ENCODE measurements at places on chromosomes 5 and 9.
A peak's percentile ranks its signal among the peaks of the same experiment; 100 is the strongest.

- peak; percentile 64 for DNase-seq
Measured at GRCh38 chr5:14581891-14582796, 552 bp downstream of the OTULINL start.

GRCh38 chr5:173644673-173645436, 28.4 kb upstream of the BOD1 start:
- DNase-seq = no peak

GRCh38 chr5:143737062-143737461, 74.9 kb upstream of the HMHB1 start:
- DNase-seq = no peak

GRCh38 chr9:22813529-22813928, 366.9 kb downstream of the DMRTA1 start:
- no peak for DNase-seq

DNA sequence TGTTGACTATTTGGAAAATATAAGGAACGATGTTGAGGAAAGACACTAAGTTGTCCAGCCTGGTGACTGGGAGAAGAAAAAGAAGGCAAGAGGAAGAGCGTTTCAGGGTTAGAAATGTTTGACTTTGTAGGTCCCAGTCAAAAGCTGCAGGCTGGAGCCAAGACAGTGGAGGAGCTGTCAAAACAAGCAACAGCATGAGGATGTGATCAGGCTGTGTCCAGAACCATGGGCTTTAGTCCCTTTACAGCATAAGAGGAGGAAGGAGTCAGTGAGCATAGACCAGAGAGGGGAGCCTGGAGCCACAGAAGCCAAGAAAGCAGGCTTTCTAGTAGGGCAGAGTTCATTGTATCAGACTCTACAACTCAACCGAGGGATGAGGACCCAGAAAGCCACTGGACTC, 658.5 kb downstream of the BNC2 start:
- DNase-seq = no peak

DNA sequence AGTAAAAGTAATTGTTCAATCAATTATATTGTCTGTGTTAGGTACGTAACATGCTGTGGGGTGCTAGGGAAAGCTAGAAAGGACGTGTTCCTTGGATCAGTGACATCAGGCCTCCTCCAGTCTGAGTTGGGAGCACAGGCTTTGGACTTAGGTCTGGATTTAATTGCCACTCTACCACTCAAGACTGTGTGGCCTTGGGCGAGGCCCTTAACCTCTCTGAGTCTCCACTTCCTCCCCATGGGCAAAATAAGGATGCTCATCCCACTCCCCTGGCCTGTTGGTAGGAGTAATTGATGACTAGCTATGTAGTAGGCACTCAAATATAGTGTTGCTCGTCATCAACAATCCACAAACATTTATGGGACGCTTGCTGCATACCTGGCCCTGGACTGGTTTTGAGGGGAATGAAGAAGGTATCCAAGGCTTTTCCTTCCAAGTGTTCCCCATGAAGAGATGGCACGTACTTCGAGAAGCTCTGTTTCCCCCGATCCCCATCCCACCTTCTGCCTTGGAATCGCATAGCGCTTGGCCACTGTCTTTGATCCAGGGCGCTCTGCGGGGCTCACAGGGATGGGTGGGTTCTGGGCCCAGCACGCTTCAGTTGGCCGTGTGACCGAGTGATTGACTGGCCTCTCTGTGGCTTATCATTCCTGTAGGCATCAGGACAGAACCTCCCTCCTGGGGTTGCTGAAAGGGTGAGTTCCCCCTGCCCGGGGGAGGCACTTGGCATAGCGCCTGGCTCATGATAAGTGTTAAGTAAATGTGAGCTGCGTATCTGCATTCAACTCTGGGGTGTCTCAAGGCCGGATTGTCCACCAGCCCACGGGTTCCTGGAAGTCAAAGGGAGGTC, 8.1 kb downstream of the FGF18 start:
- DNase-seq = no peak

- DNase-seq = no peak
Measured at GRCh38 chr9:90964101-90965020, 162.7 kb downstream of the SYK start.

DNA sequence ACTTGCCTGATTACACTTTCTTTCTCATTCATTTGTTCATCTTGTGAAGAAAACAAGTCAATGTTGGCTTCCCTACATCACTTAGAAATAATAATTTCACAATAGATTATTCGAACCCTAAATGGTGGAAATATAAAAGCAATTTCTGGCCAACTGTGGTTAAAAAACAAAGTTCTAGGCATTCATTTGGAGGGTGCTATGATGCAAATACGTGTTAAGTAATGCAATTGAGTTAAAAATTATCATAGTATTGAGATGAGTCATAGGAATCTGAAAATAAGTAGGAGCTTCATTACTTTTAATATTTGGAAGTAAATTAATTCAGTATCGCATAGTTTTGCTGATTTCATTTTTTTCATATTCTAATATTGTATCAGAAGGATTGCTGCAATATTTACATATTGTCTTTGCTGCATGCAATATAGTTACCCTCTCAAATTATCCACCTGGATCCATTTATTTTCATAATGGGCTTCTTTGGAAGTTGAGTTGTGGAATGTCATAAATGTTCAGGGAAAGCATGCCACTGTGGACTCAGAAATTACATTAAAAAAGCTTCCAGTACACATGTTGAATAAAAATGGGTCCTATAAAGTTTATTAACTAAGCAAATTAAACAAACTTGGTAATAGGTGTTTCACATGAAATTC, 647.7 kb upstream of the WWC1 start:
- no peak for DNase-seq

- DNase-seq = no peak
Measured at GRCh38 chr5:154999865-155000264, 13.7 kb upstream of the KIF4B start.

DNA sequence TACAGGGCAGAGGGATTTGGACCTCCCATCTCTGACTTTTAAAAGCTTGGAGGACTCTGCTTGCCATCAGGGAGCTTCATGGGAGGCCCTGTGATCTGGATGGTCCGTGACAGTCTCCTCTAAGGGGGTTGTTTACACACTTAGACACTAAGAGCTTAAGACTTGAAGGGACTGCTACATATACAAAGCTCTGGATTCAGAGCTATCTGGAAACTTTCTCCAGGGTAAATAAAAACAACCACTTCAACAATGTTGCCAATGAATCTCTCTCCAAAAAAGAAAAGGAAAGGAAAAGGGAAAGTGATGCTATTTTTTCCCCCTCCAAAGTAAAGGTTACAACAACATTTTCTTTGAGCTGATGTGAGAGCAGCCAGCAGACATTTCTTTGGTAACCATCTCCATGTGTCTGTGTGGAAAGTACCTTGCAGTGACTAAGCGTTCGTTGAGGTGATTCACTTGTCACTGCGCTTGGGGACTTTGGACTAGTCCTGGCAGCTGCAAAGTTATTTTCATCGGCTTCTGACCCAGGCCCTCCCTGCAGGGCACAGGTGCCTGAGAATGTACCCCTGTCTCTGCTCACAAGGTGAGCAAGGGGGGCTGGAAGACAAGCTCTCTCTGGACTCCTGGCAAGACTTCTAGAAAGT, 262.1 kb upstream of the KLF4 start:
- DNase-seq = no peak

- DNase-seq = no peak
Measured at GRCh38 chr5:115766608-115767007, 49.9 kb downstream of the CDO1 start.

DNA sequence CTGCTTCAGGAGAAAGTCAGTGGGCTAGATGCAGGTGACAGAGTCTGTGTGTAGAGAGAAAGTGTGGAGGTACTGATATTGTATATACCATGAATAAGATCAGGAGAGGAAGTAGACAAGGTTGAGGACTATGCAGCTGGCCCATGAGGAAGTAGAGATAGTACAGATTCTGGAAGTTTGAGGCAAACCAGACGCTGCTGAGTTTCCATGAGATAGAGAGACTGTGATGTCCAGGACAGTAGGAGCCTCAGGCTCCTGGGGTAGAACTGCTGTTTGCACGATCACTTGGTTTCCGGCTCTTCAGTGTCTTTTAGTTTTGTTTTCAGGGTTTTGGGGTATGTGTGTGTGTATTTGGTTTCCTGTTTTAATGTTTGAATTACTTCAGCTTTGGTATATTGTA, 13.6 kb downstream of the OTULINL start:
- no peak for DNase-seq

- DNase-seq = no peak
Measured at GRCh38 chr9:91118704-91119025, 243.1 kb downstream of the AUH start.

- no peak for DNase-seq
Measured at GRCh38 chr9:82565188-82565969, 497.6 kb downstream of the RASEF start.
